Progenitor cell of endocrine pancreas (in vitro differentiated cells): ENCODE measurements at places on chromosomes 1 and 21. TPM values are rescaled to one million over a fixed set of nuclear protein-coding genes. Genes with fewer than 3 reads are reported as not detected.

GRCh38 chr21:43731476-43731875, 12.5 kb downstream of the PDXK start:
- no peak overlapping the region for H3K4me3 ChIP-seq
- peaks cover 2% of the 10 kb centered on the region for H3K36me3 ChIP-seq
- peaks cover 11% of the 10 kb centered on the region for H3K4me1 ChIP-seq

The SH2D5 gene
- total RNA-seq = 0.53 and 1.2 TPM in 2 replicates

DNA sequence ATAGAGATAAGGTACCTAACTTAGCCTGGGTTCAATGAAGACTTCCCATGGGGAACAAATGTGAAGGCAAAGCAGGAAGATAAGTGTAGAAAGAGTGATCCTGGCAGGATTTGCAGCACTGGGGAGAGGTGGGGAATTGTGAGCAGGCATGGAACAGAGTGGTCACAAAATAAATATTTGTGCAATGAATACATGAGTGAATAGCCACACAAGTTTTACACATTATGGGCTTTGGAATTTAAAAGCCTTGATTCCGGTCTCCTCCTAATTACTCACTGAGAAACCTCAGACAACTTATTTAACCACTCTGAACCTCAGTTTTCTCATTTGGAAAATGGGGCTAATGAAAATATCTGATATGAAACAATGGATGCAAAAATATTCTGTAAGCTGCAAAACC, 148.3 kb downstream of the ELAVL4 start:
- no peak overlapping the region for H3K27ac ChIP-seq
- H3K4me1 ChIP-seq = peaks cover 6% of the 10 kb centered on the region

GRCh38 chr1:30879126-30879786, 29.3 kb downstream of the SDC3 start:
- no peak for DNase-seq
- no peaks in the 10 kb centered on the region for H3K36me3 ChIP-seq

GRCh38 chr1:99702221-99702620, 56.3 kb downstream of the PALMD start:
- H3K4me1 ChIP-seq = no peaks in the 10 kb centered on the region
- no peak overlapping the region for H3K27ac ChIP-seq
- H3K4me3 ChIP-seq = no peak overlapping the region
- H3K27me3 ChIP-seq = no peaks in the 10 kb centered on the region
- peaks cover 2% of the 10 kb centered on the region for H3K36me3 ChIP-seq

GRCh38 chr1:189429610-189430009, 1048.1 kb downstream of the BRINP3 start:
- no peak overlapping the region for H3K4me3 ChIP-seq
- H3K27ac ChIP-seq = no peak overlapping the region
- H3K4me1 ChIP-seq = peaks cover 4% of the 10 kb centered on the region
- no peaks in the 10 kb centered on the region for H3K36me3 ChIP-seq
